ENCODE measurements at places on chromosomes 11 and 22.

GRCh38 chr22:22786301-22787115 lies 101.1 kb upstream of the IGLL5 start:
- no peaks in the 10 kb centered on the region for H3K27me3 ChIP-seq
- DNase-seq, result no peak
- no peaks in the 10 kb centered on the region for H3K36me3 ChIP-seq
- no peak overlapping the region for H3K27ac ChIP-seq
- no peak overlapping the region for H3K4me3 ChIP-seq

DNA sequence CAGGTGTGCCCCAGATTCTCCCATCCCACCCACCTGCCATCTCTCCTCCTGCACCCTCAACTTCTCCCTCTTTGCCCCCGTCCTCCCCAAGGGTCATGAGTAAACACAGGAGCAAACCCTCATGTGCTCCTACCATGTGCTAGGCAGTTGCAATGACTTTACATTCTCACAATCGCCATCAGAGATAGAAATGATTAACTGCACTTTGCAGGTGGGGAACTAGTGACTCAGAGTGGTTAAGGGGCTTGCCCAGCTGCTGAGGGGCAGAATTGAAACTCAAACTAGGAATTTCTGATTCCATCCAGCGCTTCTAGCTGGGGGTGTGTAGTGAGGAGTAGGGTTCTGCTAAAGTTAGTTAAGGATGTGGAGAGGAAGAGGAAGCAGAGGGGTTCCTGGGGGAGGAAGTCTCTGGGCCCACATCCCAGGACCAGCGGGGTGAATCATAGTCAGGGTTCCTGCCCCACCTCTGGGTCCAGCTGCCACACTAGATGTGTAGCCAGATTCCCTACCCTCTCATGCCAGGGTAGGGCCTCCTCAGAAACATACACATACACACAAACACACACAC lies 16.0 kb upstream of the PRG2 start:
- H3K4me1 ChIP-seq, result peaks cover 59% of the 10 kb centered on the region
- DNase-seq, result peak; percentile 67
- peak overlapping the region; percentile 19 for H3K4me3 ChIP-seq
- H3K36me3 ChIP-seq, result peaks cover 70% of the 10 kb centered on the region
- H3K27ac ChIP-seq, result peak overlapping the region; percentile 92

DNA sequence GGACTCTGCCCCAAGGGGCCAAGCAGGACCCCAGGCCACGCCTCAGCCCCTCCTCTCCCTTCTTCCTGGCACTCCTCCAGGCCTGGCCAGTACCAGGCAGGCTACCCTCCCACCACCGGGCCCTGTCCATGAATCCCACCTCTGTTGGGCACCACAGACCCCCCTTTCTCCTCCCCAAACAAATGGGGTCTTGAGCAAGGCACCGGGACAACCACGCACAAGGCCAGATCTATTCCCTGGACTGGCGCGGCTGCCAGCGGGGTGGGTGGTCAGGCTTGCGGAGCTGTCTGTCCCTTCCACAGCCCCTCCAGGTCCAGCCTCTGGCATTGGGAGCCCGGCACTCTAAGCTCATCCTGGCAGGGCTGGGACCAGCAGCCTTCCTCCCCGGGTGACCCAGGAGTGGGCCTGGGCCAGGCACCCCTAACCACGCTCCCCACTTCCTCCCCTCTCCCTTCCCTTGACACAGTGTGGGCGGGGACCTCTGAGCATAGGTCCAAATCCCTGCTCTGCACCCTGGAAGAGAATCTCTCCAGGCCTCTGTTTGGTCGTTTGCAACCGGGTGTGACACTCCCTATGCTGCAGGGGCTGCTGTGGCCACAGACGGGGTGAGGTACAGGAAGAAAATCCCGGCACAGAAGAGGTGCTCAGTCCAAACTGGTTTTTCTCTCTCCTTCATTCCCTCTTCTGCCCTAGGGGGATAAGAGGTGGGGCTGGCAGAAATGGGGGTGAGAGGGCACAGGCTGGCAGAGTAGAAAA lies 14.6 kb downstream of the ELFN2 start:
- peaks cover 37% of the 10 kb centered on the region for H3K27me3 ChIP-seq
- no peaks in the 10 kb centered on the region for H3K36me3 ChIP-seq
- peaks cover 16% of the 10 kb centered on the region for H3K4me1 ChIP-seq
- H3K4me3 ChIP-seq, result no peak overlapping the region

DNA sequence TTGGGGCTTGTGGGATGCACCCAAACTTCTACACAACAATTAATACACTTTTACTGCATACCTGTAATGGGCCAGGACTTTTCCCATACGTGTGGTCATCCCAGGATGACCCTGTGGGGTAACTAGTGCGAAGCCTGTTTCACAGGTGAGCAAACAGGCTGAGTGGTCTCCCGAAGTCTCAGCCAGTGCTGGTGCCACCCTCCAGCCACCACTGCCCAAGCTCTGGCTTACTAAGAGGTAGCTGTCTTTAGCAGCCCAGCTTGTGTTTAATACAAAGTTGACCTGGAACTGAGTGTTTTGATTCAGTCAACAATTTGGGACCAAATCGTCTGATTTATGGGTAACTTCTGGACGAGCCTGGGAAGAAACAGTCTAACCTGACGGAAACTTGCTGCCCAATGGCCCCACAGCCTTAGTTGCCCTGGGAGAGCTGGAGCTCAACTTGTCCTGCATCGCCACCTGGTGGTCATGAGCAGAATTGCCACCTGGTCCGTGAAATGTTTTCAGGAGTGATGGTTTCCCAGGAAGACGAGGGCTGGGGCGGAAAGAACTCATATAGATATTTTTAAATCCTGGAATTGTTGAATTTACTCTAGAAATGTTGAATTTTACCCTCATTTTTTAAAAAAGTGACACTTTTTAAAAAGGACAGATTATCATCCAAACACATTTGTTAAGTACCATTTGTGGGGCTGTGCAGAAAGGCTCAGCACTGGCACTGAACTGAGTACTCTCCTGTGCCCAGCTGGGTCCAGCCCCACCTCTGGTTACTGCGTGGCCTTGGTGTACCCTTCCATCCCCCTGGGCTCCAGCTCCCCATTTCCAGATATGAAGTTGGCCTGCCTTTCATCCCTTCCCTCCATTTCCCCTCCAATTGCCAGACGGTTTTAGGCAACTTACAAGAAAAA lies 95.5 kb upstream of the PARVA start:
- H3K4me1 ChIP-seq, result peaks cover 2% of the 10 kb centered on the region
- no peak overlapping the region for H3K4me3 ChIP-seq
- no peaks in the 10 kb centered on the region for H3K36me3 ChIP-seq
- peak; percentile 63 for DNase-seq

DNA sequence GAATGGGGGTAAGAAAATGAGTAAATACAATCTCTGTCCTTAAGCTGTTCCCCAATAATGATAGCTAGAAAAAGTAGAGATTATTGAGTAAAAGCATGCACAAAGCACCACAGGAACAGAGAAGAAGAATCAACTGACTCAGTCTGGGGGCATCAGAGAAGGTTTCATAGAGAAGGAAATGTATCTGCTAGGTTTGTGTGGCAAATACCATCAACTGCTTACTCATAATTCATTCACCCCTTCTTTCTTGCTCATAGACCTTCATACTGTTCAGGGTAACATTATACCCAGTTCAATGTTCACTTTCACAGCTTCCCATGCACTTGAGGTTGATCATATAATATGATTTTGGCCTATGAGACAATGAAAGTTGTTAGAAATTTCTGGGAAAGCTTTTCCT lies 85.2 kb upstream of the SCUBE2 start:
- no peaks in the 10 kb centered on the region for H3K27me3 ChIP-seq
- peaks cover 51% of the 10 kb centered on the region for H3K36me3 ChIP-seq
- no peak overlapping the region for H3K4me3 ChIP-seq
